ENCODE measurements at places on chromosomes 3 and 15.

DNA sequence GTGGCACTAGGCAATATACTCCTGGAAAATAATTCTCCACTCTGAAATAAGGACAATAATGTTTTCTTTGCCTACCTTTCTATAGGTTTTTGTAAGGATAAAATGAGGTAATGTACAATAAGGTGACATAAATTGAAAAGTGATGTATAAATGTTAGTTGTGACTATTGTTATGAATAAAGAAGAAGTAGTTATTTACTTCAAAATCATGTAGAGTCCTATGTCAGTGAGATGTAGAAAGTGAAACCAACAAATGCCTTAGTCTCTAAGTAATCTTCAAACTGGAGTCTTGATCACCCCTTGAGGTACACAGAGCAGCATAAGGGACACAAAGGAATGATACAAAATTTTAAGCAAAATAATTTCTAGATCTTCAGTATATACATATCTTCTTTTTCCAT, 60.3 kb upstream of the TP63 start:
- DNase-seq, result no peak

- no peak for DNase-seq
Measured at GRCh38 chr3:28726840-28727239, 378.2 kb upstream of the AZI2 start.

DNA sequence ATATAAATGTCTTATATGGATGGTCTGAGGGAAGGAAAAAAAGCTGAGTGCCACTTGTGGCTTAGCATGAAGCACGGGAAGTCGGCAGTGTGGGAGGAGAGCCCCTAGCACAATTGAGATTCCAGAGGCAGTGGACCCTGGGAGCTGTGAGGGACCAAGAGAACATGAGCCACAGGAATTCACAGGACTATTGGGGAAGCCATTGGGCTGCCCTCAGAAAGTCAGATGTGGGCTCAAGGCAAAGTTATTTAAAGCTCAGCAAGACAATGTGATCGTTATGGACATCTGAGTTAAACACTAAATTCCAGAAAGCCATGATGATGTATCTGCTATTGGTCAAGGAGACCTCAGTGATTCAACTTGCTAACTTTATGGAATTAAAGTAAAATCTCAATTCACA, 380.8 kb upstream of the IL12A start:
- DNase-seq, result no peak

- no peak for DNase-seq
Measured at GRCh38 chr3:122055215-122055614, at the start of gene CD86. TSS of gene CD86 (plus strand) at chr3:122055362. CDS start at chr3:122055490, 128 bp downstream.

DNA sequence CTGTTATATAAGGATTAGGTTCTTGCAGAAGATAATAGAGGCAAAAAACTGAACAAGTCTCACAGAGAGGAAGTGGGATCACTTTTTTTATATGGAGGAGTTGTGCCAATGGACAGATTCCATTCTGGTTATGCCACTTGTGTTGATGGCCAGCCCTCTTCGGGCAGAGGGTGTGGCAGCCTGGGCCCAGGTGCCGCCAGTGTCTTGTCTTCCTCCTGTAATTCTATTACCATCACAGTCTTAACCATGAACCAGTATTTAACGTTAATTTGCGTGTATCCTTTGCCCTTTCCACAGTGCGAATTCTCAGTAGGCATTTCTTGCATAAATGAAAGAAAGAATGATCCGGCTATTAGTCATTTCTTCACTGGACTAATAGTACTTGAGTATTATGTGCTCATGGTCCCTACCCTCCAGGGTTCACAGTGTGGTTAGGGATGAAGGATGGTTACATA, 7.0 kb upstream of the USP4 start:
- no peak for DNase-seq

- DNase-seq, result no peak
Measured at GRCh38 chr3:178773358-178773757, 237.1 kb downstream of the KCNMB2 start.
